ENCODE measurements at places on chromosomes 1 and 21.
A peak's percentile ranks its signal among the peaks of the same experiment; 100 is the strongest.

GRCh38 chr1:178408871-178409270 lies 87.9 kb downstream of the CLEC20A start:
- DNase-seq: no peak

GRCh38 chr1:226608699-226609505 lies 60.3 kb downstream of the STUM start:
- peak; percentile 59 for DNase-seq

DNA sequence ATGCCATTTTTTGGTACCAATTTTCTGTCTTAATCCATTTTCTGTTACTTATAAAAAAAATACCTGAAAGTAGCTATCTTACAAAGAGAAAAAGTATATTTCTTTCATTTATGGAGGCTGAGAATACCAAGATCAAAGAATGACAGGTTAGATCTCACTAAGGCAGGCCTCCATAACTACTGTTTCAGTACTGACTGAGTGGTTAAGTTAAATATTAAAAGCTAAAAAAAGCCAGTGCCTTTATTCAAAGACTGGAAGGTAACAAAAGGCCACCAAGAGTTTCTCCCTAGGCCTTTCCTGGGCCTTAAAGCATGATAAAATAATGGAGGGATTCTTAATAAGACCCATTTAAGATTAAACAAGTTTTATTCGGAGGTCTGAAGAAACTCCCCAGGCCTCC lies 687.7 kb upstream of the ADGRL4 start:
- DNase-seq: no peak

GRCh38 chr1:191498825-191499224 lies 659.4 kb upstream of the RGS18 start:
- DNase-seq: no peak

DNA sequence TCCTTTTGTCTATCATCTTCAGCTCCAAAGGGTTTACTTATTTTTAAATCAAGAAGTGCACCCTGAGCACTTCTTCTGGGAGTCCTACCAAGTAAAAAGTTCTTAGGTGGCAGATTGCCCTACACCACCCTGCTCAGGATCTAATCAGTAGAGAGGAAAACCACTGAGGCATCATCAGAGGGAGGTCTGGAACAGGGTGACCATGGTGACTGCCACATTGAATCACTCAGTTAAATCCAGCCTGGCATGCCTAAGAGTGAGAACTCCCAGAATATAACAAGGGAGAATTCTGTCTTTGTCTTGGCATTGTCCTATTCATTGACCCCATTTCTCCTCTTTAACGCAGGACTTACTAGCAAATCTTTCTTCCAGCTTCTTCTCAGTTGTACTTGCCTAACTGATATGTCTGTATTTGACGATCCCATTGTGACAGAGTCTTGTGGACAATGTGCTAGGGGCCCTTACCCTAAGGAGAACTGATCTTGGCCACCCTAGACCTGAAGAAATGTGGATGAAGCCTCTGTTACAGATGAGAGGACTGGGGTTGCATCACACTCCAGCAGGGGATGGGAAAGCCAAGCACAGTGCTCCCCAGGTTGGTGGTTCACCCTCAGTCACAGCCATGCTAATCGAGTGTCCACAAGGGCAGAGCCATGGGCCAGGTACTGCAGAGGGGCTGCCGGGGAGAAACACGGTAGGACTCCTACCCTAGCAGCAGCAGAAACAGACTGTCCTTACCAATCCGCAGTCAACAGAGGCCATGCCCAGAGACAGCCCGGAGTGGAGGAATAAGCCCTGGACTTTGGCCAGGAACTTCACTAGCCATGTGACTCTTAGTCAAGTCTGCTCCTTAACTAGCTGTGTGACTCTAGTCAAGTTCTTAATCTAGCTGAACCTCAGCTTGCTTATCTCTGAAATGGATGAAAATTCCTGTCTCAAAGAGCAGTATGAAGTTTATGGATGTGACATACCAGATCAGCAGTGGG lies 15.4 kb downstream of the PKP1 start:
- DNase-seq: peak; percentile 75

DNA sequence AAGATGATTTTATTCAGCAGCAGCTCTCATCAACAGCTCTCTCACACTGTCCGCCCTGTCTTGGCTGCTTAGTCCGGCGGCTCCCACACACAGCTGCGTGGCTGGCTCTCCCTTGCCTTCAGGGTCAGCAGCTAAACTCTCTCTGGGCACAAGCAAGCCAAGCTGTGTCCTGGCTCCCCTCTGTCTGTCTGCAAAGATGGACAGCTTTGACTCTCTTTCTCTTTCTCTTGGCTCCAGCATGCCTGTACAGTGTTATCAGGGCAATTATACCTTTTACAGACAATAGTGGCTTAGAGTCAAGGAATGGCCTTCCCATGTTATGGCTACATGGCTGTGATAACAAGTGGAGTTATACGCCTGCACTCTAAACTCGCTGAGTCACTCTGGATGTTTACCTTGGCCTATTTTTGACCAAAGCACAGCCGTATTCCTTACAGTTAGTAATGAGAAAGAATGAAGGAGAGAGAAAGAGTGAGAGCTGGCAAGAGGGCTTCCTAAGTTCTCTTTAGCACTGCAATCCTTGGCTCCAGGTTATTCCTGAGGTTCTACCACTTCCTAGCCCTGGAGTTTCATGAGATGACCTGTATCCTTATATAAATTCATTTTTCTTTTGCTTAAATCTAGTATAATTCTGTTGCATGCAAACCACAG lies 59.9 kb upstream of the ZSWIM5 start:
- peak; percentile 75 for DNase-seq

GRCh38 chr1:25813734-25814471 lies 5.9 kb upstream of the MTFR1L start:
- DNase-seq: no peak

DNA sequence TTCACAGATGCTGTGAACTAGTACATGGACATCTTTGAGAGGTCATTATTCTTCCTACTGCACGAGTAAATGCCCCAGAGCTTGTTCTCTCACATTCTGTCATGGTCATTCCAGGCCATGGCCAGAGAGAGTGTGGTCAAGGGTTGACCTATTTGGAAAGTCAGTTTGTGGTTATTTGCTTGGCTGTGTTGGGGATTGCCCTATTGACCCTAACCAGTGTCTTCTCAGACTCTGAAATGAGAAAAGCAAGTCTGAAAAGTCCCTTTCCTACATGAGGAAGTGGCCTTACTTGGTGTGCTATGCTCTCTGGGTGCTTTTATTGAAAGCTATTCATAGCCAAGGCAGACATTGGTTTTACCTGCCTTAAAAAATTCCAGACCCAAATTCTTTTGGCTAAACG lies 26.6 kb downstream of the CLIC6 start:
- no peak for DNase-seq

- DNase-seq: no peak
These were observed 40.6 kb upstream of the PLA2G5 start for GRCh38 chr1:20029178-20029912.

DNA sequence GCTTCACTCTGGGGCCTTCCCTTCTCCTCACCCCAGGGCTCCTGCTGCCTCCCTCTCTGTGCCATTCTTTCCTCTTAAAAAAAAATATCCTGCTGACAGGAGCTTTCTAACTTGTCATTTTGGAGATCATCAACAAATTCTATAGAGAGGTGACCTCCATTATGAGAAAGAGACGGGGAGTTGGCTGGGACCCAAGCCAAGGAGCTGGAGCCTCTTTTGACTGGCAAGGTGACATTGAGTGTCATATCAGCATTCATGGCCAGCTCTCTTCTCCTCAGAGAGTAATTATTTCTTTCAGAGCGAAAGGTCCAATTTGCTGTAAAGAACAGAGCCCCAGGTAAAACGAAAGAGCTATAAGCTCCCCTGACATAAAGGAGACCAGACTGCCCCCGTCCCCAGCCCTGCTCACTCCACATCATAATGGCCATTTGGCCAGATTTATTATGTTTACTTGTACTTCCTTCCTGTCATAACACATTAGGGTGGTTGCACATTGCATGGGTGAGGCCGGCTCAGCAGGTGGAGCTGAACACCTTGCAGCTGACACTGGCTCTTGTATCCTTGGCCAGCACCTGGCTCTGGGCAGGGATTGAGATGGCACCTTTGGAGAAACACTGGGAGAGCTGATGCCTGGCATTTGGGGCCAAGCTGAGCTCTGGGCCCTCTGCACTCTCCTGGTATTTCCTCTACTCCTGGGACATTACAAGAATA lies 404.0 kb upstream of the VAMP3 start:
- peak; percentile 64 for DNase-seq

DNA sequence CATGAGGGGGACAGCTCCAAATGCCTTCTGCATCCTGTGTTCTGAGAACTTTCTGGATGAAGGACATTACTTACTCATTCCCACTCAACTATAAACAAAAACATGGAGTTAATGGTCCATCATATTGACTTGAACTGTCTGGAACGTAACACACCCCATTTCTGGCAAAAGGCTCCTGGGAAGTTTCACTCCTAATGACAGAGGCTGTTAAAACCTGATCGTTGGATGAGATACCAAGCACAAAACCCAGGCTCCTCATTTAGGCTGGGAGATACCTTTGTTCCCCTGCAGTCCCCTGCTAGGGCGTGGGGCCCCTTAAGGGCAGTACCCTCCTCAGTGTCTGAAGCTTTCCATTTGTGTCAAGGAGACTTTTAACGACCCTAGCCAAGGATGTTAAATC lies 78.9 kb downstream of the RHOU start:
- no peak for DNase-seq

DNA sequence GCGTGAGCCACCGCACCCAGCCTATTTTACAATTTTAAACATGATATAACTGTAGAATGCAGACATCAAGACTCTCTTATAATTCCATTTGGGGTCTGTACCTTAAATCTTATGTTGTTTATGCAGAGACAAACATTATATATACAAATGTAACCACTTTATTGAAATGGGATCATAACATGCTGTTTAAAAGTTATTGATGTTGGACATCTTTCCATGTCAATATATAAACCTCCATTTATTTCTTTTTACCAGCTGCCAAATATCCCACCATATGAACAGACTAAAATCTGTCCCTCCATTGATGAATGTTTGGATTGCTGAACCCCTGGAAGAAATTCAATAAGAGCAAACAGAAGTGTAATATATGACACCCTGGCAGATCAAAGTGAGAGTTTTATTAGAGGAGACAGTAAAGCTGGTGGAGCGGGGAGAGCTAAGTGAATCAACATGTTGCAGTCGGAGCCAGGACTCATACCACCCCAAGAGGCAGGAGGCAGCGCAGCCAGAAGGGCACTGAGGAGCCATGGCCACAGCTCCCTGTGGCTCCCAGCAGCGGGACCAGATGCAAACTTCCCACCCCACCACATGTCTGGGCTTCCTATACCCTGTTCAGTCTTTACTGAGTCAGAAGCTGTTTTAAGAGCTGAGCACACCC lies 4.7 kb upstream of the PCSK9 start:
- DNase-seq: no peak

DNA sequence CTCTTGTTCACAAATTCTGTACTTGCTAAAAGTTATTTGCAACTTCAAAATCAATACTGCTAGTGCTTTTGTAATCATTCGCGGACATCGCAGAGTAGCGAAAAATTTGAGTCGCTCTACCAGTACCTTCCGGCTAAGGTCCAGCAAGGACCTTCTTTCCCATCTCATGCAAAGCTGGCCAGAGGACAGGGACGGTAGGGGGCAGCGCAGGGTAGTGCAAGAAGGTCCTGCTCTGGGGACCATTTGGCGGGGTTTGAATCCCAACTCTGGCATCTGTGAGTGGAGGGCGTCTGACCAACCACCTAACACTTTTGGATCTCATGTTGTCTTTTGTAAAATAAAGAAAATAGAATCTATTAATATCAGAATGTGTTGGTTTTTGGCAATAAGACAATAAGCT lies 258.3 kb downstream of the SPATA17 start:
- DNase-seq: no peak

DNA sequence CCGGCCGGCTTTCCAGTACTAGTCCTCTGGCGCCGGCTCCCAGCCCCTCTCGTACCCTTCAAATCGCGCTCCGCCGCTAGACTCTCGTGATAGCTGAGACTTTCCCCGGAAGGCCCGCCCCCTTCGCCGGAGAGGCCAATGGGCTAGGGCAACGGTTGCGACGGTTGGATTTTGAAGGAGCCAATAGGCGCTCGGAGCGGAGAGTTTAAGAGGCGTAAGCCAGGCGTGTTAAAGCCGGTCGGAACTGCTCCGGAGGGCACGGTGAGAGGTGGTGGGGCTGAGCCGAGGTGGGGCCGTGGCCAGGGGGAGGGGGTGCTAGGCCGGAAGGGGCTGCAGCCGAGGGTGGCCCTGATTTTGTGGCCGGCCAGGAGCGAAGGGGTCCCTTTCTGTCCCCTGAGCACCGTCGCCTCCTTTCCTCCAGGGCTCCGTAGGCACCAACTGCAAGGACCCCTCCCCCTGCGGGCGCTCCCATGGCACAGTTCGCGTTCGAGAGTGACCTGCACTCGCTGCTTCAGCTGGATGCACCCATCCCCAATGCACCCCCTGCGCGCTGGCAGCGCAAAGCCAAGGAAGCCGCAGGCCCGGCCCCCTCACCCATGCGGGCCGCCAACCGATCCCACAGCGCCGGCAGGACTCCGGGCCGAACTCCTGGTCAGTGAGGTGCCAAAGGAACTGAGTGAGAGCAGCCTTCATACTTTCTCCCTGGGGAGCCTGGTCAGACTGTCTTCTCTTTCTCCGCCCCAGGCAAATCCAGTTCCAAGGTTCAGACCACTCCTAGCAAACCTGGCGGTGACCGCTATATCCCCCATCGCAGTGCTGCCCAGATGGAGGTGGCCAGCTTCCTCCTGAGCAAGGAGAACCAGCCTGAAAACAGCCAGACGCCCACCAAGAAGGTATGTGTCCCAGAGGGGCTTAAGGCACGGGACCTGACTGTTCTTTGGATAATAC lies at the start of gene CDC20:
Gene CDC20 (plus strand): TSS at position 236 of the 948 bp plus-strand sequence. CDS start 235 bp downstream, at position 471.
- DNase-seq: peak; percentile 100

- no peak for DNase-seq
These were observed 39.8 kb downstream of the GJA5 start for GRCh38 chr1:147720557-147720956.

DNA sequence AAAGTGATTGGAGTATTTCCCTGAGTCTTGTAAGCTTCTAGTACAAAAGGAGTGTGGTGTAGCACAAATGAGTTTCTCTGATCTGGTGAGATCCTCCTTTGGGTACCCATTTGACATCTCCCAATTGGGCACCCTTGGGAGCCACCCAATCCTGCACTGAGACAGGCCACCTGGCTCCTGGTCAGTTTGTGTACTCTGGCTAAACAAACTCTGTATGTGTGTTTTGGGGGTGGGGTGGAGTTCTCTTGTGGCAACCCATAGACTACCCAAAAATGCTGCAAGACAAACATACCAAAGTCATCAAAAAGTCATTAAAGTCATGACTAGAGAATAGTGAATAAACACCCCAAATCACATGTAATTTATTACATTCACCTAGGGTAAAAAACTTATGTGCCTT lies 8.4 kb upstream of the HIVEP3 start:
- no peak for DNase-seq

DNA sequence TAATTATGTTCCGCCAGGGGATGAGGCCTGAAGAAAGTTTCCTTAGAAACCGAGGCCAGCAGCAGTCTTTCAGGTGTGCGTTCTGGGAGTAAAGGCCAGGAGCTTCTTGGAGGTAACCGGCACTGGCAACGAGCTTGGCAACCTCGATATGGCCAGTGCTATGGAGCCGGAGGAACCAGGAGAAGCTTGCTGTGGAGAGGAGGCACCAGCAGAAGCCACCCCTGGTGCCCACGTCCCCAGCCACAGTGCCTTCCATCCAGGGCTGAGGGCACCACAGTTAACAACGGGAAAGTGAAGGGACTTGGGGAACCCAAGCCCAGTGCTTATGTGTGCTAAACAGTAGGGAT lies 41.5 kb upstream of the LIN9 start:
- no peak for DNase-seq
